ENCODE measurements at places on chromosomes 11 and 22.

DNA sequence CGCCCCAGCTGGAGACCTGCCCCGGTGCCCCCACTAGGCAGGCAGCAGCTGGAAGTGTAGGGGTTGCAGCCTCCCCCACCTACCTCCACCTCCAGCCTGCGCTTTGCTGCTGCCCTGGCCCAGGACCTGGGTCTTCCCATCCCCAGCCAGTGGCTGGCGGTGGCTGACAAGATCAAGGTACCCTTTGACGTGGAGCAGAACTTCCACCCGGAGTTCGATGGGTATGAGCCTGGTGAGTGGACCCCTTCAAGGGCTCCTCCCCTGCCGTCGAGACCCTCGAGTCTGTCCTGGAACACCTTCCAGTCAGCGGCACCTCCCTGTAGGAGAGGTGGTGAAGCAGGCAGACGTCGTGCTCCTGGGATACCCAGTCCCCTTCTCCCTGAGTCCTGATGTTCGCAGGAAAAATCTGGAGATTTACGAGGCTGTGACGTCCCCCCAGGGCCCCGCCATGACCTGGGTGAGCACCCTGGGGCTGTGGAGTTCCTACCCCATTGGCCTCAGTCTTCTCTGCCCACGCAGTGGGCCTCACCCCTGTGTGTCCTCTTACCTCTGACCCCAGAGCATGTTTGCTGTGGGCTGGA is 4.4 kb downstream of the PGGHG start:
- no peak for DNase-seq

- no peak for DNase-seq
Observed at GRCh38 chr11:105227363-105227762, 87.8 kb upstream of the CARD18 start.

- no peak for DNase-seq
Observed at GRCh38 chr11:103893371-103893770, 143.1 kb upstream of the DDI1 start.

- DNase-seq, result no peak
Observed at GRCh38 chr11:105912666-105913065, 109.4 kb downstream of the MSANTD4 start.

DNA sequence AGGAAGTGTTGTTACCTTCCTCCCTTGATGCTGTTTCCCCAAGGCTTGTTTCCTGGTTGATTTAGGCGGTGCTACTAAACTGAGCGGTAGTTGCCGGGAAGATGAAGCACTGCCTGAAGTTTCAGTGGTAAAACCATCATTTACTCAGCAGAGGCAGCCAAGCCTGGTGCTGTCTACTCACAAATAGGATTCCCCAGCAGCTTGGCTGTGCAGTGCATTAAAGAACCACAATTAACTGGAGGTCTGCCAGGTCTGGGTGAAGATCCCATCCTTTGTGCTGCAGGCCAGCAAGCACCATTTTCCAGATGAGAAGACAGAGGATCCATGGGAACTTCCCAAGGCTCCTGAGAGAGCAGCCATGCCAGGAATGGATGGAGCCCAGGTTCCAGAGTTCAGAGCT is 231.9 kb upstream of the E2F8 start:
- no peak for DNase-seq

DNA sequence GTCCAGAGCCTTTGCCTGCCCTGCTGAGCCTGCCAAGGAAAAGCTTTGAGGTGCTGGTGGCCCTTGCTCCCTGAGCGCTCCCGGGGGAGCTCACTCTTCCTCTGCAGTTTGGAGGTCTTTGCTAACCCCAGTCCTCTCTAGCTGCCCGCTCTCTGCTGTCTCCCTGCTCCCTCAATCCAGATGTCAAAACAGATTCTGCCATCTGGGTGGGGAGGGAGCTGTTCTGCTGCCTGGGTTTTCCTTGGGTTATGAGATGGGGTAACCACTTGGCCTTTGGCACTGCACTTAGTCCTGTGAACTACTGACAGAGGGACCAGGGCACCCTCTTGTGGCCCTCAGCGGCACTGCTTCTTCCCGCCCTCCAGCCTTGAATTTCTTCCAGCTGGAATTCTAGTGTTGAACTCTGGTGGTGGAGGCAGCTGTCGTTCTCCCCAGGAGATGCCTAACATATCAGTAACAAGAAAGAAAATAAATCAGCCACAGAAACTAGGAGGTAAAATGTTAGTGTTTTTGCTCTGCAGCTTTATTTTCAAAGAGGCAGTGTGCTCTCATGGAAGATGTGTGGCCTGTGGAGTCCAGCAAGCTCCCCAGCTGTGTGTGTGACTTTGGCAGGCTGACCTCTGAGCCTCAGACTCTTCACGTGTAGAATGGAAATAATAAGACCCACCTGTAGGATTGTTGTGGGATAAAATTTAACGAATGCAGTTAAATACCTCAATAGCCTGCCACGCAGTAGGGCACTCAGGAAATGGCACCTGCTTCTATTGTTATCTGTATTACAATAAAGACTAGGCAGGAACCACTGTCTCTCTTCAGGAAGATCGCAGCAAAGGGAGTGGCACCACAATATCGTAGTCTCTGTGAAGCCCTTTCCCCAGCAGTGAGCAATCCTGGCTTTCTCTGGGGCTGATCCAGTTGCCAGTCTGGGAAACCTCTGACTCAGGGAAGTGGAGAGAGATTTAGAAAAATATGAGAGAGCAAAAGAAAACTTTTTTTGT is 23.4 kb downstream of the ARFGAP2 start:
- peak; percentile 11 for DNase-seq

- DNase-seq, result no peak
Observed at GRCh38 chr11:82865841-82866240, 34.4 kb downstream of the PRCP start.

DNA sequence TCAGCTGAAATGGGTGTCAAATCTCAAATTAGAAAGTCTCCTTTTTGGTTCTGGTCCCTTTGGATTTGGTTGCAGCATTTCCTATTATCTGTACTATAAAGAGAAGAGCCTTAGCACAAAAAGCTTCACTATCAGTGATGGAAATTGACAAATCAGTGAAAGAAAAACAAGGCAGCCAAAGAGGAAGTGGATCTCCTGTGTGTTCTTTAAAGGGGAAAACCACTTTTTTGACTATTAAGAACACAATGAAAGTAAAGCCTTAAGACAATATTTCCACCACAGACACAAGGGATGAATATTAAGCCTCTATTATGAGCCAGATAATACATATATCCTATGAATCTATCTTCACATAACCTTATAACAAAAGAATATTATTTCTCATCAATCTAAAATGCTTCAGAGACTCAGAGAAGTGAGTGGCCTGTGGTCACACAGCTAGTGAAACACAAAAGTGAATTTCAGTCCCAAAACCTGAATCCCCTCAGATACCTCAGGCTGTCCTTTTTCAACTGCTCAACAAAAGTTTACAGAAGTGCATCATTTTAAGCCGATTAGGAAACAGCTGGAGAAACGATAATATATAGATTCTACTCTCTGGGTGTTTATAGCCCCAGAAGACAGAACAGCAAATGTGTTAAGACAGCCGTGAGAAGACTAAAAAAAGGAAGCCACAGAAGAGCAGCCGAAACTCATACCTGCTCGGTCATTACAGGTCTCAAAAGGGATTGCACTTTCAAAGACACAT is 24.4 kb upstream of the FSHB start:
- DNase-seq, result no peak

DNA sequence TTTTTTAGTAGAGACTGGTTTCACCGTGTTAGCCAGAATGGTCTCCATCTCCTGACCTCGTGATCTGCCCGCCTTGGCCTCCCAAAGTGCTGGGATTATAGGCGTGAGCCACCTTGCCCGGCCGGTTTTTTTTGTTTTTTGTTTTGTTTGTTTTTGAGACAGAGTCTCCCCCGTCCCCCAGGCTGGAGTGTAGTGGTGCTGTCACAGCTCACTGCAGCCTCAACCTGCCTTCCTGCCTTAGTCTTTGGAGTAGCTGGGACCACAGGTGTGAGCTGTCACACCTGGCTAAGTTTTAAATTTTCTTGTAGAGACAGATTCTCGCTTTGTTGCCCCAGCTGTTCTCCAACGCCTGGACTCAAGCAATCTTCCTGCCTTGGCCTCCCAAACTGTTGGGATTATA is 3.2 kb downstream of the PPIL2 start:
- DNase-seq, result no peak

GRCh38 chr11:3130269-3131071 is 34.6 kb downstream of the OSBPL5 start:
- DNase-seq, result no peak

- no peak for DNase-seq
Observed at GRCh38 chr11:83680321-83680720, 394.2 kb upstream of the CCDC90B start.

DNA sequence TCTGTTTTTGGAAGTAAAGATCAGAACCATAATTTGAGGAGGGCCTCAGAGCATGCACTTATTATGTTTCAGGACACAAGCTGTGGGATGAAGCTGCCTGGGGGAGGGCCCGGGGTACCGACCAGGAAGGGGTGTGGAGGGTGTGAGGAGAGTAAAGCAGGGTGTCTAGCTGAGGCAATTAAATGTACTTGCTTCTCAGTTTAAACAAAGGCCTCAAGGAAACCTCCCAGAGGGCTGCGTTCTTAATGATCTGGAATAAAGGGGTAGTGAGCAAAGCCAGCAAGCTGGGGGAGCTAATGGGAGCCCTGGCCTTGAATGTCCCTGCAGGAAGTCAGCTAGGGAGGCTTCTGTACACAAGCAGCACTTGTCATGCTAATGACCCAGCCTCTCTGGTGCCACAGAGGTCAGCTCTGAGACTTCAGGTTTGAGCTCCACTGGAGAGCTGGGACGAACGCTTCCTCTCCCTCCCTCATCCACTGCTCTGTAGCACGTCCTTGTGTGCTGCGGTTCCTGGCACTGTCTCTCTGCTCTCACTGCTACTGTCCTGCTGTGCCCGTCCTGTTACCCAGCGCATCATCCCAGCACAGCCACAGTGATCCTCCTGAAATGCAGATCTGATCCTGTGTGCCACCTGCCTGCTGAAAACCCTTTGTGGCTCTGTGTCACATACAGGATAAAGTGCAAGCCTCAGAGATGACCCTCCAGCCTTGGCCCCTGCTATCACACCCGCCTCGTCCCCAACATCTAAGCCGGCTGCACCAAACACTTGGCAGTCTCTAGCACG is 159.7 kb downstream of the DBX1 start:
- no peak for DNase-seq

GRCh38 chr11:73538381-73538872 is 59.5 kb downstream of the FAM168A start:
- DNase-seq, result no peak

- no peak for DNase-seq
Observed at GRCh38 chr11:61917334-61918109, at the start of gene RAB3IL1. TSS of gene RAB3IL1 (minus strand) at chr11:61917566. CDS start at chr11:61917367, 199 bp downstream.

GRCh38 chr11:67317888-67318555 is 14.7 kb downstream of the SSH3 start:
- no peak for DNase-seq

DNA sequence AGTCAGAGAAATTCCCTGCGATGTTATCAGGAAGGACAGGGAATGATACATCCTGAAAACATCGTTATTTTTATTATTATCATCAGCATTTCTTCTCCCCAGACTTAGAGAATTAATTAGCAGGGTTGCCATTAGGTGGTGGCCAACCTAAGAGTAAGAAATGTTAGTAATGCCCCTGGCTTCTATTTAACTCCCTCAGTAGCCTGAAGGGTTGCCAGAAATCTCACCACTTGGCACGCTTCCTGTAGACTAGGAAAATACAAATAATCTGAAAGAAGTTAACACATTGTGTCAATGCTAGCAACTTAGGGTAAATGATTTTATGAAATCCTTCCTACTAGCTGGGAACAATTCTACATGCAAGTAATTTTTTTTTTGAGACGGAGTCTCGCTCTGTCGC is 45.5 kb downstream of the ENDOD1 start:
- DNase-seq, result no peak

- no peak for DNase-seq
Observed at GRCh38 chr22:36323182-36323854, 64.4 kb downstream of the MYH9 start.
